ENCODE measurements at places on chromosomes 6 and 20.

- DNase-seq, result no peak
Measured at GRCh38 chr6:56526860-56527544, 115.7 kb downstream of the DST start.

DNA sequence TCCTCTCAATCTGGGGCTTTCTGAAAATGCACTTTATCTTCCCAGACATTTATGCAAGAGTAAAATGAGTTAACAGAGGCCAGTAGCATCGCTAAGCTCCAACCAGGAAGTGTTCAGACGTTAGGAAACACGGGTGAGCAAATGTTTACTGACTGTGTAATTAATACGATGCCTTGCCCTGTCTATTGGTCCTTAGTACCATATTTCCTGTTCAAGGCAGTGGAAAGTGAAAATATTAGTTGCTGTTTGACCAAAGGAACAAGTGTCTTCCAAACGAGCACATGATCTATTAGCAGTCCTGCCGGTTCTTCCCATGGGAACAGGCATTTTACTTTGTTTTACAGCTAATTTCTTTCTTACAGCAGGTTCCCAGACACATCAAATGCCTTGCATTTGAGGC, 311.1 kb upstream of the JAG1 start:
- no peak for DNase-seq

DNA sequence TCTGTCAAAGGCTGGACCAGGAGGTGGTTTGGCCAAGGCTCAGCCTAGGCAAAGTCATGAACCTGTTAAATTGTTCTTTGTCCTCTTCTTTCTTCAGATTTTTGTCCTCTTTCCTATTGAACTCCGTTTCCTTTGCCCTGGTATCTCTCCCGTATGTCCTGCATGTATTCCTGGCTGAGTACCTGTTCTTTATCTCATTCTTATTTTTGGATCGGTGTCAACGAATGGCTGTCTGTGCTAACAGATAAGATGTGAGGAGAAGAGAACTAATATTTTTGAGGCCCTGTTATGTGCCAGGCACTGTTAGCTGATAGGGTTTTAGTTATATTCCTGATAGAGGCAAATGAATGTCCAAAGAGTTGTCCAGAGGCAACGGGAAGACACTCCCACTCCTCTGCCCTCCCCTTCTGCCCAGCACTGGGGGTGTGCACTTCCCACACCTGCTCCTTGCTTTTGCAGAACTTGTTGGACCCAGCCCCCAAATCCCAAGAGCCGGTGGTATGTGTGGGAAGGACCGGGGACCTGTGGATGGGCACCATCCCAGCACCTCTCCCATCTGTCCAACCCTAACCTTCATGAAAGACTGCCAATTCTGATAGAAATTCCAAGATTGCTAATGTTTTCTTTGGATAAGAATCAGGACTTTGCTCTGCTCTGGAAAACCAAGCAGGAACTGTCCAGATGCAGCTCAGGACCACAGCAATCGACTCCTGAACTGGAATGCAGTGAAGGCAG, 20.6 kb downstream of the MMP24OS start:
- DNase-seq, result no peak

- no peak for DNase-seq
Measured at GRCh38 chr6:19845266-19846041, 8.3 kb downstream of the ID4 start.

GRCh38 chr6:130043344-130043743, 25.0 kb downstream of the L3MBTL3 start:
- no peak for DNase-seq

GRCh38 chr6:139533573-139534471, 159.4 kb upstream of the CITED2 start:
- no peak for DNase-seq

DNA sequence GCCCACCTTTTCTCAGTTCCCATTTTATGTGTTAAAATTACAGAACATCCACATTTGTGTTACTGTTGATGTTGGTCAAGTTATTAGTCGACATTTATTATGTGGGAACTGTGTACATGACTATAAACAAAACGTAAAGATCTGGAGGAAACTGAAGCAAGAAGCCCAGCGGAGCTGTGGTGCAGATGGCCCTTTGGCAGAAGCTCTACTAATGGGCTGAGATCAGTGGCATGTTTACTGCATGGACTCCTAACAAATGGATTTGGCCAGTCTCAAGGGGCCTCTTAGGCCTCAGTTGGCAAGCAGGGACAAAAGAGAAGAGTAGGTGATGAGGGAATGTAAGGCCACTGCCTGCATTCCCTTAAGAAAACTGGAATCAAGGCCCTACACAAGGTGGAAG, 282.1 kb upstream of the TCF21 start:
- DNase-seq, result no peak

All from right kidney (tissue), 9 donors.